H7 (cell line): ENCODE measurements at places on chromosomes 4 and X. TPM values are rescaled to one million over a fixed set of nuclear protein-coding genes. Genes with fewer than 3 reads are reported as not detected.

Gene SLITRK4
- 9.9 and 12.7 TPM in 2 replicates for total RNA-seq

Gene KDR
- 29.7 and 50.6 TPM in 2 replicates for total RNA-seq

Gene UGT2B10
- total RNA-seq = not detected in 2 replicates

GRCh38 chr4:141058591-141059512 is 74.4 kb downstream of the RNF150 start:
- DNase-seq = no peak

GRCh38 chr4:116953947-116954346 is 131.4 kb downstream of the TRAM1L1 start:
- no peak for DNase-seq

DNA sequence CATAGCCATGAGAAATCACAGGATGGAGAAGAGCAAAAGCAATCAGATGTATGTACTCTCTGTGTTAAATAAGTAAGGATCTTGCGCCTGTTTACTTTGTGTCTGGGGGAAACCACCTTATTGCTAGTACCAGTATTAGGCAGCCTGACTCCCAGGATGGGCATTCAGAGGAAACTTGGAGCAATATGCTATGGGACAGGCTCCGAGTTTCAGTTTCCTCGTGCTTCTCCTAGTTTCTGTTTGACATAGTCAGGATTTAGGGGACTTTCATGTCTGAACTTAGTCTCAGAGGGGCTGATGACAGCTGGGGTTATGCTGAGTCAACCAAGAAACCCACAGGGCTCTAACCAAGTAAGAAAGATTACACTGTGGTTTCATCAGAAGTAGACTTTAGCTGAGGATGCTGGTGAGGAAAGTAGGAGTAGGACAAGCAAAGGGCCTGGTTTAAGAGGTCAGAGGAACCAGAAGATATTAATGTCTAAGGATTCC is 13.5 kb downstream of the NSUN7 start:
- DNase-seq = no peak

DNA sequence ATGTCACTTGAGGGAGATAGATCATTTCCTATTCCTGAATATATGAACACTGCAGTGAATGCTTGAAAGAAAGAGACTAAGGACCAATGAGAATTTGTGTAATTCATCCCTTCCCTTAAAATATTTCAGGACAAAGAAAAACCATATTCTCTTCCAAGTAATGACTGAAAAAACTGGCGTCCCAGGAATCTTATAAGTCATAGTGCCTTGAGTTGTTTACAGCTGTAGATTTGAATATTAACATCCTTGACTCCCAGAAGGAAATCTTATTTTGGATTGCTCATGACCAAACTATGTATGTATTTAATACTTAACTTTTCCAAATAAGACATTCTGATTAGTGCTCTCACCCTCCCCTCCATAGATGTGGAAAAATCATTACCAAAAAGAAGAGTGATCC is 55.5 kb downstream of the CLDN22 start:
- DNase-seq = no peak

DNA sequence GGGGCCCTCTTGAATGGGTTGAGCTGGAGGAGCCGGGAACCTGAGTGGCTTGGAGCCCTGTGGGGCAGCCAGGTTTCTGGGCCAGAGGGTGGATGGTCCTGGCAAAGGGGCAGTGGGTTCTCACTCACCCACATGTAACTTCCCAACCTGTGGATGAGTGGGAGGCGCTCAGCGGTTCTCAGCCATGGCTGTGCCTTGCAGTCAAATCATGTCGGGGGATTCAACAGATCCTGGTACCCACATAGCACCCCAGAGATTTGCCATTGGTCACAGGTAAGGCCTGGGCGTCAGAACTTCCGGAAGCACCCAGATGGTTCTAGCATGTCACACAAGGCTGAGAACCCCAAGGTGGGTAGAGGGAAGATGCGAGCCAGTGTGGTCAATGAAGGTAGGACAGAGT is 21.9 kb upstream of the CLCN4 start:
- DNase-seq = no peak

DNA sequence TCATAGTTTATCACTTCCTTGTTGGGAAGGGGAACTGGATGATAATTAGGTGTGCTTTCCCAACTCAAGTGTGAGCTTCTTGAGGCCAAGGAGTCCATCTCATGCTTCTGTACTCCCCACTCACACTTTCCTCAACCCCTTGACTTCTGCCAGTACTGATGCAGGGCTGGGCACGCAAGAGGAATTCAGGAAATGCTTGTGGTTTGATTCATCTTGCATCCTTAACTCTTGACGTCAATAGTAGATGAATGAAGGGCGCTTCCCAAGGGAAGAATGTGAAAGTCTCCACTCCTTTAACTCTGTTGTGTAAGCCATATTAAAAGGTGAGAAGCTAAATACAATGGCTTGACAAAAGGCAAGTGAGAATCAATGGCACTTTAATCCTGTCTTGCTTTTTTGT is 101.8 kb downstream of the AGTR2 start:
- DNase-seq = no peak

DNA sequence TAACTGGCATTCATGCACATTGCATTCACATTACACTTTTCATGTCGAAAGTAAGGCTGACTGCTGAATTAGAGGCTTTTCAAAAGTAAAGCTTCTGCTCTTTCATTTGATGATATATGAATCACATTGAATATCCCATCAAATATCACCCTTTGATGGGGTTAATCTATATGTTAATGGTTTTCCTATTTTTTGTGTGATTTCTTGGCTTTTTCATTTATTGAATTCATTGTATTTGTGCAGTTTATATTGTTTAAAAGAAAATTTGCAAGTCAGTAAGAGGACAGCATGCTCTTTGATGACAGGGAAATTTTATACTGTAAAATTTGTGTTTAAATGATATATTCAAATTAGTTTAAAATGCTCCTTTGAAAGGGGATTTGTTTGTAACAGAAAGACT is 344.1 kb downstream of the PCDH10 start:
- DNase-seq = no peak

GRCh38 chr4:113827285-113827684 is 65.7 kb upstream of the CAMK2D start:
- DNase-seq = no peak

DNA sequence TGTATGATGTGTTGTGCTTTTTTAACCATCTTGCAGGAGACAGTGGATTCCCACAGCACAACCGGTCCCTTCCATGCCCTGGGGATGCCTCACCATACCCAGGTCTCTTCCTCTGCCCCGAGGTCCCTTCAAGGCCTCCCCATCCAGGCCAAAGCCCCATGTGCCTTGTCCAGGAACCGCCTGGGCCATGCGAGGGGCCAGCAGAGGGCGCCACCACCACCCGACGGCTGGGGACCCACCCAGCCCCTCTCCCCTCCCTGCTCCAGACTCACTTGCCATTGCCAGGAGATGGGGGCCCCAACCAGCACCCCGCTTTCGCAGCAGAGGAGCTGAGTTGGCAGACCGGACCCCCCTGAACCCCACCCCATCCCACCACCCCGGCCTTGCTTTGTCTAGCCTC is 485.5 kb downstream of the TRAM1L1 start:
- peak; percentile 60 for DNase-seq

DNA sequence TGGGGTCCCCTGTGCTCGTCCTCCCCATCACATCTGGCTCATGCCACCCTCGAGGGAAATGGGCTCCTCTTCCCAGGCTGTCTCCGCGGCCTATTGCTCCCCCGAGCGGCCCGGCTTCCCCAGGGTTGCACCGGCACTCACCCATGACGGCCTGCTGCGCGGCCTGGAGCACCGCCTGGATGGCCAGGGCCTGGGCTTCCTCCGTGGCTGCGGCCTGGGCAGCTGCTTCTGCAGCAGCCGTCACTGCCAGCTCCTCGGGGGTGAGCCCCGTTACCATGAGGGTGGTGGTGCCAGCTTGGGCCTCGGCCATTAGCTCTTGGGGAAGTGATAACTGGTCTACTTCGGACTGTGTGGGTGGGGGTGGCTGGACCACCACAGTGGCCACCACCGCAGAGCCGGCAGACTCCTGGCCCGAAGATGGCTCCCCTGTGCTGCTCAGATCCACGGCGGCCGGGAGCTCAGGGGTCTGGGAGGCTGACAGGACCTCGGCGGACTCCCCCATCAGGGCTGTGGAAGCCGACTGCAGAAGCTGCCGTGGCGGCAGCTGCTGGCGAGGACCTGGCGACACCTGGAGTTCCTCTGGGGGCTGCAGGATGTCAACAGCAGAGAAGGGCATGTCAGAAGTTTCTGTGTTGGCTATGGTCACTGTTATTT is 8.1 kb upstream of the RENBP start:
- DNase-seq = no peak

GRCh38 chrX:39456894-39457604 is 640.7 kb downstream of the BCOR start:
- DNase-seq = no peak
